ENCODE measurements at places on chromosomes 13 and 19.

GRCh38 chr19:54011507-54012211 lies 20.2 kb downstream of the CACNG6 start:
- DNase-seq: no peak

- DNase-seq: no peak
These were observed 6.3 kb upstream of the RXFP2 start for GRCh38 chr13:31733066-31733465.

DNA sequence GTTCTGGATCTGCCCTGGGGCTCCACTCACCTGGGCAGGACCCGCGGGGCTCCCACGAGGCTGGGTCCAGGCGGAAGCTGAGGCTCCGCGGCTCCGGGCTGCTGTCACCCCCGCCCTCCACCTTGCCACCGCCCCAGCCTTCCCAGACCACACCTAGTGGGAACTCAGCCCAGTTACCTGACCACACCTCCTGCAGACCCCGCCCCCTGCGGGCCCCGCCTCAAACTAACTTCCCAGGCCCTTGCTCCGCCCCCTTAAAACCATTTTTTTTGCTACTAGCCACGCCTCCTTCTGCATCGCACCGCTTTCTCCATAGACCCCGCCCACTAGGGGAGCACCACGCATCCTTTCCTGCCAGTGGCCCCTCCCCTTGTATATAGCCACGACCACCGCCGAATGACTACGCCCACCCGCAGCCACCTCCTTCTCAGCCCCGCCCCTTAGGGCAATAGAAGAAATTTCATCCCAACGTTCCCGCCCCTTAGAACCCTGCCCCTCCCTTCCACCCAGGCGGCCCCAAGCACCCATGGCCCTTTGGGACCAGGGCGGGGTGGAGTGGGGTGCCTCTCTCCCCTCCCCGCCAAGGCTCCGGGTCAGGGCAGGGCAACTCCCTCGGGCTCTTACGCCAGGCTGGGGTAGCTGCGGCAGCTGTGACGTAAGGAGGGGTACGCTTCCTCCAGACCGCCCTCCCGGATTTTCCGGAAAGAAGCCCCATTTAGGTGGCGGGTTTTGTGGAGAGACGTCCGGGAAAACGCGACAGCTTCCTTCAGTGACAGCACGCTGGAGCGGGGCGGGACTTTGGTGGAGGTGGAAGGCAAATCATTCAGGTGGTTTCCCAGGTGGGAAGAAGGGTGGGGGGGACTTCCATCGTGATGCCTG lies at the start of gene SH2D3A:
SH2D3A (minus strand) TSS at position 79 of the 879 bp plus-strand sequence. CDS start 3,687 bp downstream, outside the sequence.
- peak; percentile 91 for DNase-seq

DNA sequence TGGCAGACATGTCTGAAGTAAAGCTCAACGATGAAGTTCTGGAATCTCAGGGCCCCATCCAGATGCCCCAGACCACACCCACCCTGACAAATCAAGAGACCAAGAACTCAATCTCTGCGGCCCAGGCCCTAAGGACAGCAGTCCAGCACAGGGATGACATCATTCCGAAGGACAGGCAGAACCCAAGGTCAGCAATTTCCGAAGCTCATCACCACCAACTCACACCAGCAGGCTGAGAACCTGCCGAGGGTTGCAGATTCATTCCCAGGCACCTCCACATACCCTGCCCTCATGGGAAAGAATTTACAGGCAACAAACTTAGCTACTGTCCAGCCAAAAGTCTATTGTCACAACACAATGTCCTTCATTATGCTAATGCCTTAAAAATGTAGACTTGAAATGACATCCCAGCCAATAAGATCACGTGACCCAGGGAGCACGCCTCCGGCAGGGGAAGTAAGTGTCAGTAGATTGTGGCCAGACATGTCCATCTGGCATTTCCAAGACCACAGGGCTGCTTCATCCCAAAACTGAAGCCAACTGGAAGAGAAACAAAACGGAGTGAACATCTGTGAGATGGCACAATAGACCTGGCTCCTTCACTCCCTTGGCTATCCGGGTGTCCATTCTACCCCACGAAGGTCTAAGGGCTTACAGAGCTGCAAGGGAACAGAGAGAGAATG lies 98.8 kb downstream of the CRYL1 start:
- no peak for DNase-seq

- no peak for DNase-seq
These were observed 817.5 kb upstream of the SLC10A2 start for GRCh38 chr13:103883698-103884097.

- DNase-seq: no peak
These were observed 20.5 kb upstream of the SHKBP1 start for GRCh38 chr19:40555978-40556689.

DNA sequence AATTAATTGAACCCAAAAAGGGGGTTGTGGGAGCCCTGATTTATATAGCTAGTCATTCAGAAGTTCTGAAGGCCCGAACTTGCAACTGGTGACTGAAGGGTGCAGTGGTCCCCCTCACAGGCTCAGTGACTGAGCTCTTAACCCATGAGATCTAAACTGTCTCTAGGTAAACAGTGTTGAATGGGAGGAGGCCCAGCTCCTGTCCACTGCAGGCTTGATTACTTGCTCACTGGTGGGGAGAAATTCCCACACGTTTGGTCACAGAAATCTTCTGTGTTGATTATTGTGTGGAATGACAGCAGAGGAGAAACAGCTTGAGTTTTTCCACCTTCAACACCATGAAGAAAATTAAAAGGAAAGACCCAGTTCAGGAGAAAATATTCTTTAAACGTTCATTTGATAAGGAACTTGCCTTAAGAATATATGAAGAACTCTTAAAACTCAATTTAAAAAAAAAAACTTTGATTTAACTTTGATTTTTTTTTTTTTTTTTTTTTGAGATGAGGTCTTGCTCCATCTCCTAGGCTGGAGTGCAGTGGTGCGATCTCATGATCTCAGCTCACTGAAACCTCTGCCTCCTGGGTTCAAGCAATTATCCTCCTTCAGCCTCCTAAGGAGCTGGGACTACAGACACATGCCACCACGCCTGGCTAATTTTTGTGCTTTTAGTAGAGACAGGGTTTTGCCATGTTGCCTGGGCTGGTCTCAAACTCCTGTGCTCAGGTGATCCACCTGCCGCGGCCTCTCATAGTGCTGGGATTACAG lies 249.3 kb downstream of the UQCRFS1 start:
- no peak for DNase-seq

- no peak for DNase-seq
These were observed 1124.8 kb upstream of the PRR20A start for GRCh38 chr13:56015919-56016318.

DNA sequence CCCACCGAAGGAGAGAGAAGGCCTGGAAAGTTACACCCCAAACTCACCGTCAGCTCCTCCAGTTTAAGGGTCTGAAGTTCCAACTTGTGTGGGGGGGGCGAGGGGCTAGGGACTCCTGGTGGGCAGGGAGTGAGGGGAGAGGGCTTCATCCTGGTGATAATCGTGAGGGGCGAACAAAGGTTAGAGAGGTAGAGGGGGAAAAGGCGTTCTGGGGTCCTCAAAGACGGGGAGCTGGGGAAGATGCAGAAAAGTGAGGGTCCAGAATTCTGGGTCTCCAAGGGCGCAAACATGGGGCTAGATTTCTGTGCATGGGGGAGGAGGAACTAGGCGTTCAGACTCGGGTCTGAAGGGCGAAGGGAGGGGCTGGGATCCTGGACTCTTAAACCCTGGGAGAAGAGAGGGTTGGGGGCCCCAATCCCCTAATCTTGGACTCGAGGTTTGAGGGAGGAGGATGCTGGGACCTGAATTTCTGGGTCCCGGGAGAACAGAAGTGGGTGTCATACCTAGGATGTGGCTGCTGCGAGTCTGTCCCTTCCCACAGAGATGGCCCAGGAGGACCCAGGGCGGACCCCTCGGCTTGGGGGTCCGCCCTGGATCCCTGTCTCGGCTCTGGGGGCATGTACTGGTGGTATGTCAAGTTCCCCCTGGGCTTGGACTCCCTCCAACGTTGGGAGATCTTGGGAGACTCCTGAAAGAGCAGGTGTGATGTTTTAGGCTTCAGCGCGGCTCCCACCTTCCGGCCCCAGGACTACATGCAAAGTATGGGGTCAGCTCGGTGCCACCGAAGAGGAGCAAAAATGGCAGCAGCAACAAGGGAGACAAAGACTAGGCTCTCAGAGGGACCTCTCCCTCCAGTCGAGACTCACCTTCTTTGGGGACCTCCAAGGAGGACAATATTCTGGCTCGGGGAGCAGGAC lies 4.5 kb downstream of the MAMSTR start:
- DNase-seq: no peak

GRCh38 chr19:28843761-28844492 lies 369.0 kb downstream of the UQCRFS1 start:
- no peak for DNase-seq

GRCh38 chr19:14310055-14310454 lies 71.2 kb upstream of the ADGRE5 start:
- DNase-seq: no peak

DNA sequence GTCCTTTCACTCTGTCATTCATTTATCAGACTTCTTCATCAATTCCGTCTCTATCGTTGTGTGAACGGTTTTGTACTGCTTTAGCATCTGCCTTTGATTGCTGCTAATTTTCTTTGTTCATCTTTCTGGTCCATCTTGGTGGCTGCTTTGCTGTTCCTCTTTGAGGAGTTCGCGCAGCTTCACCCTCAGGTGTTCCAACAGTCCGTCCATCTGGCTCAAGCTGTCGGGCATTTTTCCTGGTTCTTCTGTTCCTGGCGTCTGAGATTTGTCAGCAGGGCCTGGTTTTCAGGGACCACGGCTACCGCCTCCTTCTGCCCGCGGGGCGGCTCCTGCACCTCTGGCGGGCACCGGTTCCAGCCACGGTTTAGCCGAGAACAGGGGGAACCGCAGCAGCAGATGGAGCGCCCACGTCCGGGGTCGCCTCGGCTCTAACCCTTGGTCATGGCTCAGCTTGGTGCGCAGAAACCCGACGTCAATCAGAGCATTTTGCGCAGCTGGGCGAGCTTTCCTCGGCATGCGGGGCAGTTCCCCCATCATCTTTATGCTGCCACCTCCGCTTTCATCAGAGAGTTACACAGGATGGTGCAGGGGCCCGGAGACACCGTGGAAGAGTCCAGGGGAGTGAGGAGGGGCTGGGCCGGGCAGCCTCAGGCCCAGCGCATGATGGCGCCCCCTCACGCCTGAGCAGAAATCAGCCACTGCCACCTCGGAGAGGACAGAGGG lies 89.5 kb downstream of the ZNF100 start:
- peak; percentile 2 for DNase-seq

- DNase-seq: no peak
These were observed 186.7 kb downstream of the RFC3 start for GRCh38 chr13:34004676-34005075.

DNA sequence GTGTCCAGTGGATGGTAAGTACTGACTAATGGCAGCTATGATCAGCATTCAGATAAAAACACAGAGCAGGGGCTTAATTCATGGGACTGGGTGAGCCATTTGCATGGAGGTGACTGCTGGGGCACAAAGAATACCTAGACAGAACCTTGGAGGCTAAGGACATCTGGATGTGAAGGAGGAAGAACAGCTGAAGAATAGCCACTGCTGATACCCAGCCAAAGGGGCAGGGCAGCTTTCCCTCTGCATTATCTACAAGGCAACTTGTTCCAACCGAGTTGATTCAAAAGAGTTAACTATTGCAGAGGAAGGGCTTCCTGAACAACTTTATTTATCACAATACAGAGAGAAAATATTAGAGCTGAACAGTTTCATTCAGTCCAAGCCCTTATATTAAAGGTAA lies 13.1 kb upstream of the THSD1 start:
- DNase-seq: no peak

DNA sequence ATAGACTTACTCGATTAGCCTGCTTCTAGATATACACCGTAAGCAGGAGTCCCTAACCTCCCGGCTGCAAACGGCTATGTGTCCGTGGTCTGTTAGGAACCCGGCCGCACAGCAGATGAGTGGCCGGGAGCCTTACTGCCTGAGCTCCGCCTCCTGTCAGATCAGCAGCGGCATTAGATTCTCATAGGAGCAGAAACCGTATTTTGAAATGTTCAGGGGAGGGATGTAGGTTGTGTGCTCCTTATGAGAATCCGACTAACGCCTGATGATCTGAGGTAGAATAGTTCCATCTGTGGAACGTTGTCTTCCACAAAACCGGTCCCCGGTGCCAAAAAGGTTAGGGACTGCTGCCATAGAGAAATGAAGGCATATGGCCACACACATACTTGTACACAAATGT lies 1491.9 kb downstream of the SLITRK5 start:
- no peak for DNase-seq

Measured in stimulated activated CD4-positive, alpha-beta T cell treated with anti-CD3 and anti-CD28 coated beads, Interleukin-4, amount 100 ng/mL, for 48 hours (primary cell).